Tibial nerve (tissue), 4 donors: ENCODE measurements at places on chromosomes 5 and 9. TPM values are rescaled to one million over a fixed set of nuclear protein-coding genes. Genes with fewer than 3 reads are reported as not detected.

The IRX1 gene
- 2.4 TPM for total RNA-seq

The NR6A1 gene
- 3.3 TPM for total RNA-seq

The FAXDC2 gene
- 65.4 TPM for total RNA-seq

The SPAAR gene
- total RNA-seq, result 12.2 TPM

The PGM5 gene
- 20.1 TPM for total RNA-seq

The PKD2L2 gene
- not detected for total RNA-seq

The NR2F1 gene
- 65.1 TPM for total RNA-seq

The MAMDC4 gene
- total RNA-seq, result 8.1 TPM

The PIP5K1B gene
- 0.20 TPM for total RNA-seq

The ZSWIM6 gene
- total RNA-seq, result 14.7 TPM

The GPR150 gene
- 2.3 TPM for total RNA-seq

The TTC23L gene
- total RNA-seq, result 0.39 TPM

The TLR4 gene
- 33.1 TPM for total RNA-seq

The SH3RF2 gene
- total RNA-seq, result 1.0 TPM

The PRR16 gene
- 5.1 TPM for total RNA-seq

The WNT8A gene
- not detected for total RNA-seq

The UNC13B gene
- total RNA-seq, result 34.8 TPM

The HAND1 gene
- not detected for total RNA-seq

The FAM169A gene
- 9.9 TPM for total RNA-seq

The KCNV2 gene
- not detected for total RNA-seq

The MPDZ gene
- total RNA-seq, result 53.7 TPM

The GCNT1 gene
- total RNA-seq, result 3.6 TPM

The TAF11L10 gene
- total RNA-seq, result not detected

The CDH9 gene
- not detected for total RNA-seq

The DRD1 gene
- not detected for total RNA-seq

The DBH gene
- under 0.01 TPM for total RNA-seq
